ENCODE measurements at places on chromosomes 7 and 10. TPM values are rescaled to one million over a fixed set of nuclear protein-coding genes. Genes with fewer than 3 reads are reported as not detected.

Gene LEP
- not detected for total RNA-seq

Gene FAM25C
- total RNA-seq, result not detected

Gene RAPGEF5
- total RNA-seq, result 21.8 TPM

Gene HOXA11
- total RNA-seq, result 4.7 TPM

Gene NODAL
- total RNA-seq, result 0.04 TPM

Gene PLCE1
- total RNA-seq, result 31.7 TPM

Gene IL2RA
- not detected for total RNA-seq

Gene TMEM213
- not detected for total RNA-seq

Gene MTG1
- 22.7 TPM for total RNA-seq

DNA sequence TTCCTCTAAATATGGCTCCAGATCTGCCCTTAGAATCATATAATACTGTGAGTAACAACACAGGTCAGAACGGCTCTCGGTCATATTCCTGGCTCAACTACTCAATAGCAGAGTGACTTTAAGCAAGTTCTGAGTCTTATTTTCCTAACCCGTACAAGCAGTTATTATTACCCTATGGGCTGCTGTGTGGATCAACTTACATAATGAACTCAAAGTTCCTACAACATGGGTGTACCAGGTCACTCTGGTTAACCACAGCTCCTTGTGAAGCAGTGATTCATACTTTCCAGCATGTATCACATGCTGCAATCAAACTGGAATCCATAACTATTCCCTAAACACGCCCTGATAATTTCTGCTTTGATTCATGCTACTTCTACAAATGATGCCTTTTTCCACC lies 107.3 kb downstream of the LRRN3 start:
- DNase-seq, result peak; percentile 13

DNA sequence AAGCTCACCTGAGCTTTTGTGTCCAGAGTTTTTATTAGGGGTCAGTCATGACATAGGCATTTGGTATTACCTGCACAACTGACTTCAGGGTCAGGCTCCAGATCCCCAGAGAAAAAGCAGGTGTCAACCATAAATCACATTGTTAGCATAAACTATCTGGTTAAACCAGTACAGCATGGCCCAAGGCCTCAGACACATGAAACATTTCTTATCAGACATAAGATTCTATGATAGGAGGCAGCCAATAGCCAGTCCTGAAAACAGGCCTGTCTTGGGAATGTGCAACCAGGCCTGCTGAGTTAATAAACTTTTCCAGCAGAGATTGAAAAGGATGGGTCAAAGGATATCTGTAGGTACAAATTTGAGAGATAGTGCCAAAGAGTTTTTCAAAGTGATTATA lies 116.1 kb downstream of the TPST1 start:
- DNase-seq, result no peak

- no peak for DNase-seq
These were observed 650.9 kb upstream of the GALNT17 start for GRCh38 chr7:70480927-70481569.

GRCh38 chr10:119871881-119872609 lies 598 bp downstream of the MCMBP start:
- DNase-seq, result peak; percentile 63

DNA sequence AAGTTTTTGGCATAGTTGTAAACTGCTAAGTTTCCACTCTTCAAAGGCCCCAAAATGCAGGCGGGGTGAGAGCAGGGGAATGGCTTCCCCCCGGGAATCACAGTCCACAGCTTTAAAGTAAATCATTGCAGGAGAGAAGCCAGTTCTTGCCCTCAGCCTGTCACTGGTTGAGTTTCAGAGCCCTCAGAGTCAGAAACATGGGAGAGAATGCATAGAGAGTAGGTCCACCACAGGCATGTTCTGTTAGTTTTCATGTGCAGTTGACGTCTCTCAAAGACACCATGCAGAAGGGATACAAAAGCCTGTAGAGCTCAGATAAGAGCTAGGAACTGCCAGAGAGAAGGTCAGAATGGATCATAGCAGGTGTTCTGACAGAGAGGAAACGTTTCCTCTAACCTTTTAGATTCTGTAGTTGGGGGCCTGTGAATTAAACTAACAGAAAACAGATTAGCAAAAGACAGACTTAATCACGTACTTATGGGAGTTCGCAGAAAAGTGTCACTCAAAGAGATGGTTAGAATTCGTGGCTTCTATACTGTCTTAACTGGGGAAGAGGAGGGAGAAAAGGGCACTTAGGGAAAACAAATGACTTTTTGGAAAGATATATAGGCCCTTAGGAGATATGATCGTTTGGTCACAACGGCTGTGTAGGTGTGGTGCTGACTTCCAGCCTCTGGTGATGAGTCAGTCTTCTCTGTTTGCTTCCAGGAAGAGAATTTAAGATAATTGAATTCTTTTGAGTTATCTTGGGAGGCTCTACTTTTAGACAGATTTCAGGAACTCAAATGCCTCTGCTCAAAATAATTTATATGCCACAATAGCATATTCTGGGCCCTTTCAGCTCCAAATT lies 48.0 kb upstream of the MSRB2 start:
- DNase-seq, result no peak

DNA sequence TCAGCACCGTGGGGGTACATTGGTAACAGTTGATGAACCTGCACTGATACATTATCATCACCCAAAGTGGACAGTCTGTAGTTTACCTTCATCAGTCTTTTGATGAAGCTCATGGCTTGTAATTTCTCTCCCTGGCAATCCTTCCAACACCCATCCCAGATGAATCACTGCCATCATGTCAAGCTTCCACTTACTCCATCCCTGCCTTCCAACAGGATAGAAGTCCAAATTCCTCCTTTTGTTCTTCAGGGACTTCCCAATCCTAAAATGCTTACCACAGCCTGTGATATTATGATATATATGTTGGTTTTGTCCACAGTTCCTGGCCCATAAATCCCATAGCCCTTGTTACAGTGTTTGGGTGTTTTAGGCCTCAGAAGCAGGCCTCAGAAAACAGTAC lies 16.1 kb downstream of the SNX10 start:
- DNase-seq, result no peak

DNA sequence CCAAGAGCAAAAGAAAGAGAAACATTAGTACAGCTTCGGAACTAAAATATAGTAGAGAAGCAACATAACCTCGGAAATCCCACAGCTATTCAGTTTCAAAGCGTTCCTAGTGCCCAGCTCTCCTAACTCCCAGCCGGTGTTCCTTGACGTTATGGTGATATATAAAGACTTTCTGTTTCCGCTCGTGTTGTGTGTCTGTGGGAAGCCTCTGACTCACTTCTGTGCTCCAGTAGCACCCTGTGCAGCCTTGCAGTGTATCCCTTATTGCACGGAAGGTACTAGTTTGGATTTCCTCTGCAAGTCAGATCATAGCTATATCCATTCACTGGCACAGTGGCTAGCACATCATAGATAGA lies 535 bp downstream of the ASAH2B start:
- DNase-seq, result peak; percentile 59

DNA sequence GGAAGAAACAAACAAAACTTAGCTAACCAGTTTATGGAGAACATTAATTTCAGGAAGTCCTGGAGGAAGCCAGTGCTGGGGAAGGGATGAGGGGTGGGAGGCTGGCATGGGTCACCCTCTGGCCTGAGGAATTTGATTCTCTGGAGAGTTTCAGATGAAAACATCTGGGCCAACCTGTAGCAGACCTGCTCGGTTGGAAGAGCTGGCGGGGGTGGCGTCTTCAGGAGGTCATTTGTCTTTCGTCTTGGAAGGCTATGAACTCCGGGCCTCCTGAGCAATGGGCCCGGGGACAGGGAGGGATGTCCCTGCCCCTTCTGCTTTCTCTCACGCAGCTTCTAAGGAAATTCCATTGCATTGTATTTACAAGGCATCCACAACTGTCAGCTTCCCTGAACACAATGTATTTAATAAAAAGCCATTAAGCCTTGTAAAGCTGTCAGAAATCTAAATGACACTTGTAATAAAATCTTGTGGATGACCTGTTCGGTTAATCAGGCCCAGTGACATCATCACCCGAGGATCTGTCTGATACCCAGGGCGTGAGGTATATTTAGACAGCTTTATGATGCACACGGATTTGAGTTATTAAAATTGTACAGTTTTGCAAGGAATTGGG lies 250.5 kb downstream of the RAB11FIP2 start:
- DNase-seq, result no peak

- DNase-seq, result no peak
These were observed 48.6 kb downstream of the NCAPG2 start for GRCh38 chr7:158655931-158656441.

DNA sequence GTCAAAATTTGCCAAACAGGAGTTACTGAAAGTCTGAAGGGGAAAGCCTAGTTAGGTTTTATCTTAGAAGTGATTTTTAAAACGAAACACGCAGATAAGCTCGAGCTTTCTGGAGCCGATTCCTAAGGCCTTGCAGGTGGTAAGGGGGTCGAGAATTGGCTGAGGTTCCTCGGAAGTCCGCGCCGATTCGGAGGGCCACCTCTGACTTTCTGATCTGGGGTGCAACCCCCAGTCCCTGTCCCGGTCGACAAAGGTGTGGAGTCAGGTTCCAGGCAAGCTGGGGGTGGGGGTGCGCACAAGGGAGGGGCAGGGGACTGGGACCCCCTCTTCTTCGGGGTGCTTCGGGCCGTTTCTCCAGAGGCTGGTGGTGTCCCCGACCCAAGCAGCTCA lies 701 bp upstream of the CUL1 start:
- peak; percentile 29 for DNase-seq

DNA sequence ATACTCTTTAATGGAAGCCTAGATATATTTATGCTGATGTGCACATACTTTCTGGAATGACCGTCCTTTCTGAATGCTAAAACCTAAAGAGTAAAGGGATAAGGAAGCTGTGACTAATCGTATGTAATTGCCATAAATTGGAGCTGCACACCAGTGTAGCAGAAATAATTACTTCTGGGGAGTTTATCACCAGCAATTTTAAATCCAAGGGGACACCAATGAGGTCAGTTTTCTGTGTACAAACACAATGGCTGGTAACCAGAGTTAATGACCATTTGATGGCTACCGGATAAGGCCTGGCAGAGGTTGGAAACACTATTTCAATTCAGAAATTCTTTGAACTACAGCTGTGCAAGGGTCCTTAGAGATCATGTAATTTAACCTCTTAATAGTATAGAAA lies 670.1 kb downstream of the REEP3 start:
- peak; percentile 36 for DNase-seq

DNA sequence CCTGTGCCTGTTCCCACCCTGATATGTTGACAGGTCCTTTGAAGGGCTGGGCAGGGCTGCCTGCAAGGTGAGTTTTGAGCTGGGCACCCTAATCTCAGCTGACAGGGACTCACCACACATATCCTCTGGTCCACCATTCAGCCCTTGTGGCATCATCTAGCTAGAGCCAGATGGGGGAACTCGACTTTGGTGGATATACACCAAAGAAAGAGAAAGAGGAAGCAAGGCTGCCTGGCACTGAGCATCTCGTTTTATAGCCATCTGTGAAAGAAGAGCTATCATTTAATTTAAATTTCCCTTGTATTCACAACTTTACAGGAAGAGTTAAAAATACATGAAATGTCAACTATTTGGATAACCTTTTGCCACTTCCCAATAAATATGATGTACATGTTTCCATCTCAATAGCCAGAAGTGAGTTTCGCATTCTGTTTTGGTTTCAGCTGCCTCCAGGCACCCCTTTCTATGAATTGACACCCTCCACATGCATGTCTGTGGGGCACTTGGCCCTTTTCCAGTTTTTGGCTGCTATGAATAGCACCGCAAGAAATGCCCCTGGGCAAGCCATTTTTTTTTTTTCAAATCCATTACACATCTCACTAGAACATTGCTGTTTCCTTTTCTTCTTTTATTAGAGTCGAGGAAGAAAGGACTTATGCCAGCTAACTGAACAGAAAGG lies 22.9 kb upstream of the GRB10 start:
- DNase-seq, result no peak

DNA sequence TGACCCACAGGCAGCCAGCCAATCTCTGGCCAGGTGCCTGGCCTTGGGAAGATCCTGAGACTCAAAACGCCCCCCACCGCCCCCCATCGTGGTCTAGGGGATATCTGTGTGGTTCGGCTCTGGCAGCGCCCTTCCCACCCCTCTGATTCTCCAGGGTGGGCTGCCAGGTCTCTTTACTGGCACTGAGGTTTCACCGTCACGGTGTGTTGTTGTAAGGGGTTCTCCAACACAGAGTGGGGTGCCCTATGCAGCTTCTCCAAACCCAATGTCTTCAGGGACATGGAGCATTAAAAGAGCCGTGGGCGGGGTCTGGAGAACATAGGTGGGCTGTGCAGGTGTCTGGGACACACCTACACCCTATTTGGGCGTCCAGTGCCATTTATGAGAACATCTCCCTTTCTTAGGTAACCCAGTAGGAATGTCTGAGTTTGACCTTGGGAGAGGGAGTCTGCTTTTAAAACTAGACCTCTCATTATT lies 1.5 kb downstream of the MAFK start:
- peak; percentile 51 for DNase-seq

- no peak for DNase-seq
These were observed 306.7 kb downstream of the CRPPA start for GRCh38 chr7:16114633-16115032.

DNA sequence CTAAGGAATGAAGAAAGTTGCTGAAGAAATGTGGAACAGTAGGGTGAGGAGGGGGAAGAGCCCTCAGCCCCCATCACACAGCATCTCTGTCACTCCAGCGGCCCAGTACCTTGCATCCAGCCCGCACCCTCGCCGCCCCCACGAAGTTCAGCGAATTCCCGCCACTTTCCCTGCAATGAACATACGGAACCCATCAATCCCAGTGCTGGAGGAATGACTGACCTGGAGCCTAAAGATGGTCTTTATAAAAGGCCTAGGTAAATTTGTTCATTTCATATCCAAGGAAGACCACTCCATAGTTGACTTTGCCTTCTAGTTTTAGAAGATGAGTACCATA lies 779 bp upstream of the KIF5B start:
- DNase-seq, result no peak

DNA sequence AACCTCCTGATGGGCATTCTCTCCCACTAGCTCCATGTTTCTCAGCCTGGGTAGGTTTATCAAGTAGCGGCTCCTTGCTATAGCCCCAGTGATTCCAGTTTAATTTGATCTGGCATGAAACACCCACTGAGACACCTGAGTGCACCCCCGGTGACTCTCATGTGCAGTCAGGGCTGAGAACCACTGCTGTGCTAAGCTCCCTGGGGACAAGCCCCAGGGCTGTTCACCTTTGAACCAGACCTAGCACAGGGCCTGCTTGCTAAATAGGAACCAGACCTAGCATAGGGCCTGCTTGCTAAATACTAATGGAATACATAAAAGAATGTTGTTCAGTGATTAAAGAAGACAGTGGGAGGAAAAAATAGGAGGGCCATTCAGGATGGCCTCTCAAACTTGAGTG lies 167.6 kb downstream of the JAZF1 start:
- no peak for DNase-seq

- peak; percentile 29 for DNase-seq
These were observed 31.6 kb downstream of the CSTF2T start for GRCh38 chr10:51667678-51668335.

- peak; percentile 13 for DNase-seq
These were observed 24.0 kb downstream of the OSBPL3 start for GRCh38 chr7:24956021-24956420.

- no peak for DNase-seq
These were observed 91.1 kb downstream of the BUB3 start for GRCh38 chr10:123245264-123245663.

Data from muscle of leg (tissue), 16 donors.